ENCODE measurements at places on chromosomes 4 and X.

DNA sequence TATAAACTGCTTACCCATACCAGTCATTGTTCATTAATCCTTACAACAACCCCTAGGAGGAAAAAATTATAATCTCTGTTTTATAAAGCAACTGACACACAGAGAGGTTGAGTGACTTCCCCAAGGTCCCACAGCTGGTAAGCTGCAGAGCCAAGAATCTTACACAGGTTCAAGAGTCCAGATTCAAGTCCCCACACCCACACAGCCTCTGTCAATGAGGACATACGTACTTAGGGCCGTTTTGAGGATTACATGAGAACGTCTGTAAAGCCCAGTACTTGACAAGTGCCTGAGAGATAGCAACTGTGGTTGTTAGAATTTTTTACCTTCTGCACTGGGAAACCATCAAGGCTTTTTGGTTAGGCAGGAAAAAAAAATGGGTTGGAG, 556 bp upstream of the SLC25A43 start:
- no peak for DNase-seq

GRCh38 chr4:105495667-105496066, 21.8 kb upstream of the PPA2 start:
- no peak for DNase-seq

DNA sequence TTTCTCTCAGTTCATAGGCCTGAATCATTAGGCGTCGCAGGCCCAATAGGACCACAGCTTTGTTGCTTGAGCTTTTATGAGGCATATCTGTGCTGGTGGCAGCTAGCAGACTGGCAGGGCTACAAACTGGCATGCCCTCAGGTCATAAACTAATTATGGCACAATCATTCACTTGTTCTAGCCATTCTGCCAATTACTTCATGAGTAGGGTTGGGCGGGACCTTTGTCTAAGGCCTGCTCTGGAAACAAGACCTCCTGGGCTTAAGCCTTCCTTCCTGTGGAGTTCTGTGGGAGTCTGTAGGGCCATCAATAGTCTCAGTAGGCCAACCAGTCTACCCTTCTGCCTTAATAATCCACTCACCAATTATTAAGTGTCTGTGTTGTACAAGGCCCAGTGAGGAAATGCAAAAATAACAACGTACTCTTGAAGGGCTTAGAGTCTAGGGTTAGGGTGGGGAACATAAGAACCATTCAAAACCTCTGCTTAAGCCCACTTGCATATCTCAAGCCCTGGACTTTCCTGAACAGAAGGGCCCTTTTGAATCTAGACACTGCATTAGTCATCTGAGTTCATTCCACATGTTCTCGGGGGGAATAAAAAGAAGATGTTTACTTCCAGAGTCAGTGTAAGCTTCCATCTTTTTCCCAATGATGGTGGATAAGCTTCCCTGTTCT, 44.5 kb downstream of the SHROOM4 start:
- no peak for DNase-seq

GRCh38 chrX:43269201-43269600, 386.9 kb upstream of the MAOA start:
- DNase-seq = no peak

- no peak for DNase-seq
These were observed 65.2 kb downstream of the PRDM5 start for GRCh38 chr4:120857312-120857711.

DNA sequence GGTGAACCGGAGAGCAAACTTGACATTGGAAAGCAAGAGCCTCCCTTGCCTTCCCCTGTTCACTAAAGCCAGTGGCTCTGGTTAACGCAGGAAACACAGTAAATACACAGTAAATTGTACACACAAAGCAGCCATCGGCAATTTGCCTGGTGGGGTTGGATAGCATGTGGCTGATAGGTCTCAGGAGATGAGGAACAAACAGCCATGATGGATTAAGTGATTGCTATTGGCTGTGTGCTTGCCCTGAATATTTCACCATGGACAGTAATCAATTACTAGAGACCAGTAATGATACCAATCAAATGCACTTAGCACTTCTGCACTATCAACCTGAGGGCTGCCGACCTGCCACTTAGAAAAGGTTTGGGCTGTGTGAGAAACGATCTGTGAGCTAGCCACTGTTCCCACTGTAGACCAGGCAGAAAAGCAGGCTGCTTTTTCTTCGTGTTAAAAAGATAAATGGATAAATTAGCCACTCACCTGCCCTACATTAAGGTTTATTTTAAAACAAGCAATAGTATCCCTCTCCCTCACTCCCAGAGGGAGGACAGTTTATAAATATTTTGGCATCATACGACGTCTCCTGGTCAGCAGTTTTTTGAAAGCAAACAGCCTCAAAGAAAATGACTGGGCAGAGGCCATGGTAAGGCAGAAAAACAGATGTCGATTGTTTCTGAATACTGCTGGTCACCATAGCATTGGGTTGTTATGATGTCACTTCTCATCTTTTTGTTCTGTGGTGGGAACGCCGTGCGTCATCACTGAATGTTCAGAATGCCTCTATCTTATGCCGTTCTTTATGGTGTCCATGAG, 167.1 kb downstream of the MAML3 start:
- DNase-seq = no peak

- DNase-seq = no peak
These were observed 41.9 kb downstream of the PCDH19 start for GRCh38 chrX:100368167-100368566.

DNA sequence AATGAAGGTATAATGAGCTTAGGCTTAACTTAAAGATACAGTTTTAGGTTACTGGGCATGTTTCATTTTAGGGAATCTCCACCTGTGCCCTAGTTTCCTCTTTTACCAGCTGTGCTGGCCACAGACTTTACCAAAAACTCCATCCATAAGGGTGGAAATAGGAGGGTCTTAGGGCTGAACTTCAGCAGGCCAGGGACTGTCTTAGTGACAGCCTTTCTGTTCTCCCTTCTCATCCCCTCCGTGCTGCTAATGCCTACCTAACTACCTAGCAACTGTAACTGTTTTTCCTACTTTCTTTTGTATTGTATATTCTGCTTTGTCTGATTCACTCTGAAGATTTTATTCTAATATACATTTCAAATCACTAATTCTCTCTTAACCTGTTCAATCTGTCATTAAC, 1375.3 kb downstream of the PCDH18 start:
- DNase-seq = no peak

- DNase-seq = no peak
These were observed 63.7 kb upstream of the PDGFRA start for GRCh38 chr4:54165438-54165837.

DNA sequence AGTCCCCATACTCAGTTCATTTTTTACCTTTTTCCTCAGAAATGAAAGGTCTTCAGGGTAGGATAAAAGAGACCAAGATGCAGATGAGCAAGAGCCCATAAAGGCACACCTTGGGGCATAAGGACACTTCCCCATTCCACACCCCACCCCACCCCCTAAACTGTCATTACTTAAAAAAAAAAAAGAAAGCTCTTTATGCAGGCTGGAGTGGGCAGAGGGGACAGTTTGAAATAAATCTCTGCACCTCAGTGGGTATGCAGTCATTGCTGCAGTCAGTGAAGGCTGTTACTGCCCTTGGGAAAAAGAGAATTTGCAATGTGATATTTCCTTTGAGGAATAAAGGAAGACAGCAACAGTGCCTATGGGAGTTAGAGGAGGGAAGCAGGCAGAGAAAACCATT, 137.5 kb downstream of the ANK2 start:
- DNase-seq = no peak

DNA sequence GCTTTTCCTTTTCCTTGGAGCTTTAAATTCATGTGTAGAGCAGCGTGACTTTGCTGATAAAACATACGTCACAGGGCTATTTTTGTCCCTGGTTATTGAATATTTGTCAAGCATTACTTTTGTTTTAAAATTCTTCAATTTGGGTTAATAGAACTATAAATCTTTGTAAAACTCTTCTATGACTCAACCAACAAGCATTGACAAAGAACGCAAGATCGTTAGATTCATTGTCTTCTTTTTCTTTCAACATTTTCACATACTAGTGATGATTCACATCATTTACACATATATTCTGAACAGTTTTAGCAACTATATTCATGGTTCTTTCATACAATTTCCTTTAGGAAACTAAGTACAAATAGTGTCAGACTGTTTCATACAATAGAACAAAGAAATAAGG, 72.0 kb upstream of the GPM6A start:
- no peak for DNase-seq

DNA sequence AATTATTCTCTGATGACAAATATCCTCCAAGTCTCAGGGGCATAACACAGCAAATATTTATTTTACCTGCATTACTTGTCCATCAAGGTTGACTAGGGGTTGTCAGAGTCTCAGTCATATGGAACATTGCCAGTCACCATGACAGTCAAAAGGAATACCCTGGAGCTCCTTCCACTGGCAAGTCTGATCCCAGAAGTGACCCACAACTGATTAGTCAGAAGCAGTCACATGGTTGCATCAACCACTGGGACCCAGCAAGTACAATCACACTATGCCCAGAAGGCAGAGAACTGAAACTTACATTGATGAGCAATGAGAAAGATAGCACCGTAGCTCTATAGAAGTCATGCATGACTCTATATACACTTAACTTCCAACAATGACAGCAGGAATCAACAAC, 41.9 kb upstream of the SOD3 start:
- DNase-seq = no peak

DNA sequence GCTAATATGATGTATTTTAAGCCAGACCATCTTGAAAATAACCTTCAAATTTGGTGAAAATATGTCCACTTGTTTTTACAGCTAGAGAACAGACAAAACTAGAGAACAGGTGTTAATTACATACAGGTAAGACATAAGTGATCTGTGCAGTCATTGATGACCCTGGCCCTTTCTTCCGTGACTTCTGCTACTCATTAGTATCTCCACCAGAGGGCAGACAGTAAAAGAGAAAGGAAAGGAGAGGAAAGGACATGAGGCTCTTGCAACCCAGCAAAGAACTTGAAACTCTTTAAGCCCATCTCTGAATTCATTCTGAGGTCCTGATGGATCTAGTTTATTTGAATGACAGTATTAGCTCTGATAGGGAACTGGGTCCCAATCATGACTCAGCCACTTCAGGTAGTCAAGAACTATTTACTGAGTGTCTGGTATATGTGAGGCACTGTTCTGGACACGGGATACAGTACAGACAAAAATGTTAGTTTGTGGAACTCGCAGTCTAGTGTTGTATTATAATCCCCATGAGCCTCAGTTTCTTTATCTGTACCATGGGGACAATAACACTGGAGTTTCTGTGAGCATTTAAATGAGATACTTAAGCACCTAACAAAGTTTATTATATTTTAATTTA, 121.0 kb upstream of the TEX13D start:
- no peak for DNase-seq

DNA sequence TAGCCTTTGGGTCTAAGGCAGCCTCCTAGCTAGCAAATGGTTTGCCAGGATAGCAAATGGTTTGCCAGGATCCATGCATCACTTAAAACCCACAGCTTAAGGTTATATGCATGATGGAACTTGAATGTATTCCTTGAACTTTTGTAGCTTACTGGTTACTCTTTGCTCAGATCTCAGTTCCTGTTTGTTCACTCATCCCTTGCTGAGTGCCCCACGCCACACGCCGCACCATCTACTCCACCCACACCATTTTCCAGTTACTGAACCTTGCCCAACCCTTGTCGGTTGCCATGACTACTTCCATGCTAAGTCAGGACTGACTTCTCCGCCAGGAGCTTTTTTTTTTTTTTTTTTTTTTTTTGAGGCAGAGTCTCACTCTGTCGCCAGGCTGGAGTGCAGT, 29.5 kb upstream of the XIAP start:
- no peak for DNase-seq

DNA sequence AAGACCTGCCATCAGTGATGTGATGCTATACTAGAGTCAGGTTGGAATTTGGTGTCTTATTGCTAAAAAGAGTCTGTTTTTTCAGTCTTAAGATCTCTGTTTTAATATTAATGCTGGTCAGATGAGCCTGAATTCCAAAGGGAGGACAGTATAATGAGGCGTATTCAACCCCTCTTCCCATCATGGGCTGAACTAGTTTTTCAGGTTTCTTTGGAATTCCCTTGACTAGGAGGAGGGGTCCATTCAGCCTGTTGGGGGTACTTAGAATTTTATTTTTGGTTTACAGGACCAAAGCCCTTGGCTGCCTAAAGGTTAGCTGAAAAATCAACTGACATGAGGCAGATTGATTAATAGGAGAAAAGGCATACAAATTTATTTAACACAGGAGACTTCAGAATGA, 24.1 kb upstream of the PI4K2B start:
- DNase-seq = no peak

Measured in activated CD4-positive, CD25-positive, alpha-beta regulatory T cell treated with anti-CD3 and anti-CD28 coated beads, Interleukin-2, amount 50 U/mL, for 16 hours (primary cell).